ENCODE measurements at places on chromosomes 16 and 17.

DNA sequence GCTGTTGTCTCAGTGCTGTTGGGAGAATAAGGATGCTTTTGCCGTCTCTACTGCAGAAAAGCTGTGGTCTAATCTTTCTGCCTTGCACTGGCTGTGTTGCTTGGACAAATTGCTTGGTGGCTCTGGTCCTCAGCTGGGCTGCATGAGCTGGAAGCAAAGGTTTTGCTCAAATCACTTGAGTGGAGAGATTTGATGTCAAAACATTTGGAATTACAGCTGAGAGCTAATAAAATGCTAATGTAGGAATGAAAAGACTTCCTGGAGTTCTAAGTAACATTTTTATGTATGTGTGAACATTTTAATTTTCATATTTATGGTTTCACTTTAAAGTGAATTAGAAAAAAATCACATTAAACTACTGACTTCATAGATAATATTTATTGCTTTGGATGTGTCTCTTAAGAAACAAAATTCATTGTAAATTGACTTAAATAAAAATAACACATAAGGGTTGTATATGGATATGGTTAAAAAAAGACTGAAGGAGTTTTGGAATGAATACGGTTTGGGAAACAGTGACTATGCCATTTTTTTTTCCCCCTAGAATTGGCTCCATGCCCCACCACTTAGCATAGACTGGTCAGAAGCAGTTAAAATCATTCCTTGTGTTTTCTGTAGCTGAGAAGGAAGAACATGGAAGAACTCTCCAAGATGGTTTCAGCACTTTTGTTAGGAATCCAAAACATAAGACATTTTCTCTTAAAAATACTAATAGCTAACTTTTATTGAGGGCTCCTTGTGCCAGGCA is 39.2 kb upstream of the FAM20A start:
- DNase-seq: no peak

GRCh38 chr16:53035176-53035942 is 17.3 kb downstream of the CHD9NB start:
- no peak for DNase-seq

- no peak for DNase-seq
These were observed 10.0 kb downstream of the RGS11 start for GRCh38 chr16:265711-266110.

DNA sequence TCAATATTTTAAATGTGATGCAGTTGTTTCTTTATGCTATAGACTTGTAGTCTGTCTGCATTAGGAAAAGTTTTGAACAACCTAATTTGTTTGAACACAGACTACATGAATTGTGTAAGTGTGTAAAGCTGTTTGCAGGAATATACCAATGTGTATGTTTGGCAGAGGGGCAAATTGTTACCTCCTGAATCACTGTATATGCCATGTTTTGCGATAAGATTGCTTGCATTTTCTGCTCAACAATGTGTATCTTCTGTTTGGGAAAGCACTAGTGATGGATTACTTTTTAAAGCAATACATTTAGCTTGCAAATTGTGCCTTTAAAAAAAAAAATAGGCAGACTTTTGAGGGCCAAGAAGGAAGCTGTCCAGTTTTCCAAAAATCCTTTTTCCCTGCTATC is 14.6 kb downstream of the RBBP6 start:
- no peak for DNase-seq

GRCh38 chr16:87436225-87437172 is 44.4 kb downstream of the MAP1LC3B start:
- DNase-seq: no peak

- DNase-seq: peak; percentile 71
These were observed 1.5 kb downstream of the CLDN7 start for GRCh38 chr17:7260651-7261378.

Measured in OCI-M1 (cell line).